Head of caudate nucleus (tissue), 42 donors: ENCODE measurements at places on chromosomes 7 and 10.

DNA sequence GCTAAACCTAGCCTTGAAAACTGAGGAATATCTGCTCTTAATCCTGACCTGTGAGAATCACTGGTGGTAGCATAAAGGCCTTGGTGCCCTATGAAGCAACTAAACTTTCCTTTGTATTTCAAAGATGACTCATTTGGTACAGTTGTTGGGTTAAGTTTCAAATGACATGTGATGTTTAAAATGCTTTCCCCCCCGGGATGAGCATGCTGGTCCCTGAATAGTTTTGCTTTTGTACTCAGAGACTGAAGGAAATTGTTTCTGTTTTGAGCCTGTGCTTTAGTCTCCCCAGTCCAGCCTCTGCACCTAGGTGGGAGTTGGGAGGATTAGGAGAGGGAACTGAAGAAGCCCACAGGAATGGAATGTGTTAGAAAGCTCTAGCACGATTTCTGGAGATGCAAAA is 258.9 kb upstream of the NPY start:
- no peak for DNase-seq

GRCh38 chr7:5554287-5554610 is 130.6 kb upstream of the TNRC18 start:
- DNase-seq = no peak

GRCh38 chr10:52950578-52950977 is 178.0 kb upstream of the MBL2 start:
- DNase-seq = no peak

DNA sequence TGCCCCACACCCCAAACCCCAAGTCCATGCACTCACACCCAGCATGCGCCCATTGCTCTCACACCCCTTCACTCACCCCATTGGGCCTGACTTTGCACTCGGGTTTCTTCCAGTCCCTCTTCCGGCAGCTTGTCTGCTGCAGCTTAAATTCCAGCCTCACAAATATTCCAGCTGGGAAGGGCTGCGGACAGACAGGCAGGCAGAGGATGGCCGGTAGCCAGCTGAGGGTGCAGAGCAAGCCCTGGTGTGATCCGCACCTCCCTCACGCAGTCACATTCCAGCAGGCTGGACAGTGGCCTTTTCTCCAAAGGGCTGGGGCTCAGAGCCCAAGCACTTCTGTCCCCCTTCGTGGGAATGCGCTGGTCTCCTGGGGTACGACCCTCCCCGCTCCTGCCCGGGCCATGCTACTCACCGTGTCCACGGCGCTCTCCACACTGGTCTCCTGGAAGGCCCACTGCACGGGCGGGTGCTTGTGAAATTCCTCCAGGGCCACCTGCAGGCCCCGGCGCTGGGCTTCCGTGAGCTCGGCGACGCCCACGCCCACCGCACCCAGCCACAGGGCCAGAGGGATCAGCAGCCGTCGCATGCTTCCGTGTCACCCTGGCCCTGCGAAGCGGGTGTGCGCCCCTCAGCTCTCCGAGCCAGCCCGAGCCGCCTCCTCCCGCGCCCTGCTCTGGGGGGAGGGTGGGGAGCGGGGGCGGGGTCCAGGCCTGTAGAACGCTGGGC is 1.2 kb downstream of the RARRES2 start:
- DNase-seq = no peak

GRCh38 chr10:100970076-100970913 is 991 bp downstream of the SEMA4G start:
- peak; percentile 29 for DNase-seq

GRCh38 chr10:122493761-122494160 is 32.4 kb downstream of the HTRA1 start:
- DNase-seq = no peak

- peak; percentile 76 for DNase-seq
These were observed 1.2 kb downstream of the JAZF1 start for GRCh38 chr7:28179120-28180030.

GRCh38 chr10:31602541-31603234 is 283.7 kb downstream of the ZEB1 start:
- peak; percentile 30 for DNase-seq

DNA sequence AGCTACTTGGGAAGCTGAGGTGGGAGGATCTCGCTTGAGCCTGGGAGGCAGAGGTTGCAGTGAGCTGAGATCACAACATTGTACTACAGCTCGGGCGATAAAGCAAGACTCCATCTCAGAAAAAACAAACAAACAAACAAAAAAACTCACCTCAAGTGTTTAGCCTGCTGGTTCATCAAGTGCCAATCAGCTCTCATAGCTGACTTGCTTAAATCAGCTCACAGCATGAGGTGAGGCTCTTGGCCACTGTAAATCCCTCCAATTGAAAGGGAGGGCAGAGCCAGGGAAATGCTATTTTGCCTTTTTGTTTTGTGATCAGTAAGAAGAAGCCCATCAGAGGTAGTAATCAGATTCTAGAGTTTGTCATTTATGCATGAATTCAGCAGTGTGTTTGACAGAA is 112.3 kb downstream of the RAB11FIP2 start:
- no peak for DNase-seq
